Epithelial cell of umbilical artery (primary cell): ENCODE measurements at places on chromosomes 13 and 19. TPM values are rescaled to one million over a fixed set of nuclear protein-coding genes. Genes with fewer than 3 reads are reported as not detected.

Gene WTIP
- 28.6 and 34.4 TPM in 2 replicates for total RNA-seq

Gene NALCN
- total RNA-seq = 8.4 and 10.5 TPM in 2 replicates

Gene MPHOSPH8
- total RNA-seq = 13.0 and 14.6 TPM in 2 replicates

Gene EDNRB
- total RNA-seq = under 0.01 and 1.1 TPM in 2 replicates

Gene ZNF90
- total RNA-seq = 0.65 and 1.2 TPM in 2 replicates

Gene ZNF701
- 10.9 and 14.9 TPM in 2 replicates for total RNA-seq

Gene MBD3L3
- not detected in 2 replicates for total RNA-seq
